ENCODE measurements at places on chromosomes 2 and 18.

- DNase-seq = no peak
Observed at GRCh38 chr2:72131916-72132841, 15.5 kb downstream of the CYP26B1 start.

DNA sequence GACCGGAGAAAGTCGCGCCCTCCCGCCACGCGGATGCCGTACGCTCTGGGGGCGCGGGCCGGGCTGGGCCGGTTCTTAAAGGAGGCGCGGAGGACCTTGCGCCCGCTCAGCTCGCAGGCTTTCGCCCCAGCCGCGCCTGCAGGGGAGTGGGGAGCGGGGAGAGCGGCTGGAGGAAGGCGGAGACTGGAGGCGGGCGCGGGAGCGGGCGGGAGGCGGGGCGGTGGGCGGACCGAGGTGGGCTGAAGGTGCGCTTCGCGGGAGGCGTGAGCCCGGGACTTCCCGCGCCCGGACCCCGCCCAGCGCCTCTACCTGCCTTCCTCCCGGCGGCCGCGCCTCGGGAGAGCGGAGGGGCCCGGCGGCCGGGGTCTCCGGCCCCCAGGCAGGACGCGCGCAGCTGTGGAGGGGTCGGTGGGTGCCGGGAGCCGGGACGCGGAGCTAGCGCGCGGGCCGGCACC lies at the start of gene ADRA2B:
TSS of gene ADRA2B (minus strand) at position 148 of the 455 bp plus-strand sequence. CDS start 422 bp downstream, outside the sequence.
- DNase-seq = peak; percentile 82

- no peak for DNase-seq
Observed at GRCh38 chr18:46437061-46437460, 220.0 kb downstream of the LOXHD1 start.

DNA sequence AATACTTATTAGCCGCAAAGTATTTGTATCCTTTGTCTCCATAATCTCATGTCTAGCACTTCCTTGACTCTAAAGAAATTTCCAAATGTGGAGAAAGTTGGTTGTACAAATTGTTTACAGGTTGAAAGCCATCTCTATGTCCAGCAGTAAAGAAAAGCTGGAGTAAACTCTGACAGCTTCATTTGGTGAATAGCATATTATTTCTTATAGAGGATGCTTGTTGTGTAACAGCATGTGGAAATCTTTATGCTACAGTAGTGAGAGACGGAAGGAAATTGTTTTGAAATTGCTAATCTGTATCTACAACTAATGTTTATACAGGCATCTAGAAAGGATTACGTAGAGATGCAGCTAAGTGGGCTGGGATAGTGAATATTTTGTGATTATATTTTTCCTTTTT lies 78.5 kb downstream of the UGGT1 start:
- DNase-seq = no peak

DNA sequence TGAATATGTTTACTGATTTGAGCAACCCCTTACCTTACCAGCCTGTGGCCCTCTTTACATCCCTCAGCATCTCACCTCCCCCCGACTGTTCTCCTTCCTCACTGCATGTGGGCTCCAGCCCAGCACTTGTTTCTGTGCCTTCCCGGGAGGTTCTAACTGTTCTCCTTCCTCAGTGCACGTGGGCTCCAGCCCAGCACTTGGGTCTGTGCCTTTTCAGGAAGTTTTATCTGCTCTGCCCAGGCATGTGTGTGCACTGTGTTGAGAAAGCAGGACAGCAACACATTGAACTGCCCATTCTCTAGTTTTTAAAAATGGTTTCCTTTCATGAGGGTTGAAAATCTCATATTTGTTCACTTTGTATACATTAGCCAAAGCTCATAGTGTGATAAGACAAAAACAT lies 158.4 kb downstream of the ATP9B start:
- DNase-seq = no peak

DNA sequence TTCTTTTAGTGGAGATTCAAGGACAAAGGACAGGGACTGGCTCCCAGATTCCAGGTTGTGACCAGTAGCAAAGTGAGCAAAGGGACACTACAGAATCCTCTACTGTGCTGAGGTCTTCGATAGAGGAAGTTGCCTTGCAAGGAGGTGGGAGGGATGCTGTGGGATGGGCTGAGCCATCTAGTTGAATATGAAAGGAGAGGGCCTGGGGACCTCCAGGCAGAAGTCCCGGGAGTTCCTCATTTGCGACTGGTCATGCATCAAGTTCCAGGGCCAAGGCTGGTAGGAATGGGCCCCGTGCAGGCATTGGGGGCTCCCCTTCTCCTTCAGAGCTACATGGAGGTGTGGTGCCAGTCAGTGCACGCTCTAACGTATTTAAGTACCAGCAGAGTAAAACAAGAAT lies 12.6 kb upstream of the PROM2 start:
- DNase-seq = no peak

DNA sequence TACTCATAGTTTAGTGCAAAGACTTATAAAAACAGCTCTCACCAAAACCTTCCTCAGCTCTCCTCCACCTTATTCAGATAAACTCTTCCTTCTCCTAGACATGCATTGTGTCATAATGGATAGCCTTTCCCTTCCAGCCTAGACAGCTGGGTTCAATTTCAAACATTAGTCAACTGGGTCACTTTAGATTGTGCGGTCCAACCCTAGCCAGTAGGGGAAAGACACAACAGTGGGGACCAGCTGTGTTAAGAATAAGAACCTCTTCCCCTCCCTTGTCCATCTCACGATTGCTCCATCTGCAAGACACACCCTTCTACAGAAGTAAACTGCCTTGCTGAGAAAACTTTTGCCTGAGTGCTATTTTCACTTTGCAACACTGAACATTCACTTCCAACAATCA lies 8.5 kb downstream of the PRPF40A start:
- DNase-seq = no peak

GRCh38 chr2:135056790-135057189 lies 4.7 kb downstream of the RAB3GAP1 start:
- no peak for DNase-seq
